Activated CD4-positive, alpha-beta memory T cell treated with anti-CD3 and anti-CD28 coated beads, Interleukin-2, amount 10 ng/mL, durations not matched to agents 7 days and 5 days (primary cell): ENCODE measurements at places on chromosomes 2 and 18. TPM values are rescaled to one million over a fixed set of nuclear protein-coding genes. Genes with fewer than 3 reads are reported as not detected.

DNA sequence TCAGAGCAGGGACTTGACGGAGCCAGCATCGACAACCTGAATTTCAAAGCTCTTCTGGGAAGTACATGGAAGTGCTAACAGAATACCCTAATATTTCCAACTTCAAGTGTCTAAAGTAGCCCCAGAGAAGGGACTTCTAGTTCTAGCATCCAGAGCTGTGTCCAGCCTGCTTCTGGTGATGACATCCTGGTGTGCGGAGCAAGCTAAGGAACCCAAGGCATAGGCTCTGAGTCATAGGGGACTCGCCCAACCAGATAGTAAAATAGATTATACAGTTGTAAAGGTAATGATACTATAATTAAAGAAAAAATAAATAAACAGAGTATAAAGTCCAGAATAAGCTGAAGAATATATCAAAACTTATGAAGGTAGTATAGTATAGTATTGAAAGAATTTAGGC lies 108.1 kb upstream of the SERPINE2 start:
- no peak overlapping the region for H3K4me3 ChIP-seq
- peaks cover 13% of the 10 kb centered on the region for H3K27me3 ChIP-seq
- no peaks in the 10 kb centered on the region for H3K4me1 ChIP-seq
- no peak overlapping the region for H3K27ac ChIP-seq
- DNase-seq = no peak
- no peaks in the 10 kb centered on the region for H3K36me3 ChIP-seq

- DNase-seq = no peak
- H3K27ac ChIP-seq = no peak overlapping the region
- H3K4me3 ChIP-seq = no peak overlapping the region
- H3K27me3 ChIP-seq = no peaks in the 10 kb centered on the region
- no peaks in the 10 kb centered on the region for H3K4me1 ChIP-seq
These were observed 80.7 kb downstream of the L3MBTL4 start for GRCh38 chr18:6333981-6334380.

DNA sequence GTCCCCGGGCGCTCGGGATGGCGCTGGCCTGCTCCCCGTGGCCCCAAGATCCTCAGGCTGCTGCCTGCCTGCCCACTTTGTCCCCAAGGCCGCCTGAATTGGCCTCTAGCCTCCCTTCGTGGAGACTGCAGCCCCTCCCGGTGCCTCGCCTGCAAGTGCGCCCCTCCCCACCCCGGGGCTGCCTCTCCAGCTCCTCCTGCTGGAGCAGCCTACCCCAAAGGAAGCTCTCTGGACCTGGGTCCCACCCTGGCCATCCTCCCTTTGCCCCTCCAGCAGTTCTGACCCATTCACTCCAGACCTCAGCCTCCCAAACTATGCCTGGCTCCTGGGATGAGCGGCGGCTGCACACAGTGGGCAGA lies 6.2 kb downstream of the ESPNL start:
- H3K27ac ChIP-seq = no peak overlapping the region
- no peak overlapping the region for H3K4me3 ChIP-seq
- H3K27me3 ChIP-seq = no peaks in the 10 kb centered on the region

The HOXD4 gene
- total RNA-seq = not detected

- H3K4me3 ChIP-seq = no peak overlapping the region
- peaks cover 7% of the 10 kb centered on the region for H3K4me1 ChIP-seq
- no peaks in the 10 kb centered on the region for H3K27me3 ChIP-seq
- no peak overlapping the region for H3K27ac ChIP-seq
- peaks cover 34% of the 10 kb centered on the region for H3K36me3 ChIP-seq
These were observed 47.4 kb downstream of the DNAJC10 start for GRCh38 chr2:182763311-182763912.

DNA sequence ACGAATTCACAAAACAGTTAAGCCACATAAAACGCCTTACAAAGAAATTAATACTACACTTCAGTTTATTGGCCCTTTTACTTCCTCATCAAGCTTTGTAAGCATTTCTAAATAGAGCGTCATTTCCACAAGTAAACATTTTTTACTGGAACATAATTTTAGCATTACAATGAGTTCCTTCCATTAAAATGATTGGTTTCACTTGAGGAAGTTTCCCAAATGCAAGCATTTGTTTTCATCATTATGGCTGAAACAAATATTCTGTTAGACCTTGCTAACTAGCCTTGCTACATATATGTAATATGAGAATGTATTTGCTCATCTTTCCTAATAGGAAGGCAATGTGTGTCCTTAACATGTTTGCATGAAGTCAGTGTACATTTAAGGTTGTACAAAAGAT lies 579.1 kb downstream of the IRS1 start:
- no peaks in the 10 kb centered on the region for H3K4me1 ChIP-seq
- DNase-seq = no peak
- H3K4me3 ChIP-seq = no peak overlapping the region
- H3K36me3 ChIP-seq = no peaks in the 10 kb centered on the region

DNA sequence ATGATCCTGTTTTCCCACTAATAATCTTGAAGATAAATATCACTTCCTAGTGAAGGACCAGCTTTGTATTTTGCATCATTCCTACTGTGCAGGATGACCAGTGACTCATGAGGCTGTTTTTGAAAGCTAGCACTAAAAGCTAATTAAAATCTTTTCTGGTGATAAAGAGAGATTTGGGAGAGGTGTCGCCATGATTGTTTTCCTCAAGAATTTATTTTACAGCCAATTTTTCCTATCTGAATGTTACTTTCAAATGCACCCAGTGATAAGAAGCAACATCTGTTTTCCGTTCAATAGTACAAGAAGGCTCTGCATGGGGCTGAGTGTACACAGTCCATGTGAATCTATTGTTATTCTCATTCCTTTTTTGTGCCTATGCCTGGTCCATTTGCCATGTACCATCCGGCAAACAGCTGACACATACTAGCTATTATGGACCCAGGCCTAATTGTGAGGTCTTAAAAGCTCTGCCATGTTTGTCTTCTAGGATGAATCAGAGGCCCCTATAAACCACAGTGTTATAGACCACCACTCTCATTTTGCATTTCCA lies 28.4 kb downstream of the MEIS1 start:
- no peaks in the 10 kb centered on the region for H3K4me1 ChIP-seq
- no peak overlapping the region for H3K4me3 ChIP-seq
- no peak overlapping the region for H3K27ac ChIP-seq
